ENCODE measurements at places on chromosomes 16 and 17.
A peak's percentile ranks its signal among the peaks of the same experiment; 100 is the strongest.

DNA sequence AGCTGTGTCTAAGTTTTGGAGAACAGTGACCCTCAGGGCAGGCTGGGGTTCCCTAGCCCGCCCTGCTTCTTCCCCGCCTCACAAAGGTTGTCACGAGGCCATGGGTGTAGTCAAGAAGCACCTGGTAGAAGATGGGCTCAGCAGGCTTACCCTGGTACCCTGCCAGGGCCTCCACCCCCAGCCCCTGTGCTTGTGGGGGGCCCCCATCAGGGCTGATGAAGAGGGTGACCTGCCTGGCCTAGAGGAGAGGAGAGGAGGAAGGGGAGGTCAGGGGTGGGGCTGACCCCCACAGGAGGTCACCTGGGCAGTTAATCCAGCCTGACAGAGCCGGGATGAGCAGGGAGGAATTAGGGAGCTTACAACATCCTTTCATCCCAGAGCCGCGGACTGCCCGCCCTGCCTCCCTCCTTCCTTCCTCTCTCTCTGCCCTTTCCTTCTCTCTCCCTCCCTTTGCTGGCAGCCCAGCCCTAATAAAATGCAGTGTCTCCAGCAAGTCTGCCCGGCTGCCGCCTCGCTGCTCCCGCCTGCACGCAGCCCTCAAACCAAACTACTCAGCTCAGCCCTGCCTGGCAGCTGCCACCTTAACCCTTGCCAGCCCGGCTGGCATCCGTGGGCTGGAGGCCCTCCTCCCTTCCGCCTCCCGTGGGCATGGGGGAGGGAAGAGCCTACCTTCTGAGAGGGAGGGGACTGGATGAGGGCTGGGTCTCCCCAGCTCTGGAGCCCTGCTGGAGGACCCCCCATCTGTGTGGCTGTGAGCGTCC, 7.2 kb downstream of the DLX3 start:
- no peak for DNase-seq

DNA sequence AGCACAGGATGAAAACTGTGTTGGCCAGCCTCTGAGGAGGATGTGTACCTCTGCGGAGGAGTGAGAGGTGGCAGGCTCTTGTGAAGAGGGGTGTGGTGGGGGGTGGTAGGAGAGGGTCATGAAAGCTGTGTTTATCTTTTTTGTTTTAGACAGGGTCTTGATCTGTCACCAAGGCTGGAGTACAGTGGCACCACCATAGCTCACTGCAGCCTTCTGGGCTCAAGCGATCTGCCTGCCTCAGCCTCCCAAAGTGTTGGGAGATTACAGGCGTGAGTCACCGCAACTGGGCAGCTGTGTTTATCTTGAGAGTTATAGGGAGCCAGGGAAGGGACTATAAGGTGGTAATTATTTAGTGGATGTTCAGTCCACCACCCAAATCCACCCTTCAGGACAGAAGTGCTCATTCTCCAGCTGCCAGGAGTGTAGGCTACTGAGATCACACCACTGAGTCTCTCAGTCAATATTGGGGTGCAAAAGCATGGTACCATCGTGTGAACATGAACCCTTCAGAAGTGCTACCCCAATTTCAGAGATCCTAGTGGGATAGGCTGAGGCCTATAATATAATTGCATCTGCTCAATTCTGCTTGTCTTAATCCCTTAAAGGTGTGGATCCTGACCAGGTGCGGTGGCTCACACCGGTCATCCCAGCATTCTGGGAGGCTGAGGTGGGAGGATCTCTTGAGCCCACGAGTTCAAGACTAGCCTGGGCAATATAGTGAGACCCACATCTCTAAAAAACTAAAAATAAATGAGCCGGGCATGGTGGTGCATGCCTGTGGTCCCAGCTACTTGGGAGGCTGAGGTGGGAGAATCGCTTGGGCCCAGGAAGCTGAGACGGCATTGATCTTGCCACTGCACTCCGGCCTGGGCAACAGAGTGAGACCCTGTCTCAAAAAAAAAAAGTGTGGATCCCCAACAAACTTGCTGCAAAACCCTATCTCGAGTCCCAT, 788 bp upstream of the EXOC3L1 start:
- no peak for DNase-seq

GRCh38 chr16:65932350-65933072, 434.0 kb upstream of the CDH5 start:
- DNase-seq, result no peak

GRCh38 chr16:74749291-74750055, 25.1 kb downstream of the FA2H start:
- DNase-seq, result no peak

DNA sequence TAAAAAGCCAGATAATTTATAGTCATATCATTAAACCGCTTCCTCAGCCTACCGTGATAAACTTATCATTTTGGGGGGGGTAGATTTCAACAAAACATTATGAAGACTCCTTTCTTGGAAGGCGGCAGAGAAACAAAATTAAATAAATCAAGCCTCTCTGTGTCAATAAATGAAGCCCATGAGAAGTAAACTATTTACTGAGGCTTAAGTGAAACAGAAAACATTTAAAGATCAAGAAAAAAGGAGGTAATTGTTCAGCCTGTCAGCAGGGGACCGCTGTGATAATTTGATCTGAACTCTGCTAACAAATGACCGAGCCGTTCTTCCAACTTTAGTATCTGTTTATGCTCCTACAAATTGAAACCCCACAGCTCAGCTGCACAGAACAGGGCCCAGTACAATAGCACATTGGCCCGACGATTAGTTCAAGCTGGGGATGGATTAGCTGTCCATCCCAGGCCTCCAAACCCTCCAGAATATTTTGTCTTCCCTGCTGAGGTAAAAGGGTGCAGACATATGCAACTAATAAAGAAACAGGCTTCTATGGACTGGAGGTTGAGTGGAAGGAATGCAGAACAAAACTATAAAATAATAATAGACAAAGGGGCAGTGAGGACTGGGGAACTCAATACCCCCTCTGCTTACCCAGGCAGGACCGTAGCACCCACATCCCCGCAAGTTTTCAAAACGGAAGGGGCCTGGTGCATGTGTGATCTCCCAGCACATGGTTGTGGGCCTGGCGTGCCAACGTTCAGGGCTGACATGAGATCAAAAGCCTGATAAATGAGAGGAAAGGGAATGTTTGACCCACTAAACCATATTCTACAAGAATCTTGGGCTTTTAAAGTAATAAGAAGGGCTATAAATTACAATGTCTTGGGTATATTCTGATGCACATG, 298.1 kb upstream of the IRX5 start:
- no peak for DNase-seq

DNA sequence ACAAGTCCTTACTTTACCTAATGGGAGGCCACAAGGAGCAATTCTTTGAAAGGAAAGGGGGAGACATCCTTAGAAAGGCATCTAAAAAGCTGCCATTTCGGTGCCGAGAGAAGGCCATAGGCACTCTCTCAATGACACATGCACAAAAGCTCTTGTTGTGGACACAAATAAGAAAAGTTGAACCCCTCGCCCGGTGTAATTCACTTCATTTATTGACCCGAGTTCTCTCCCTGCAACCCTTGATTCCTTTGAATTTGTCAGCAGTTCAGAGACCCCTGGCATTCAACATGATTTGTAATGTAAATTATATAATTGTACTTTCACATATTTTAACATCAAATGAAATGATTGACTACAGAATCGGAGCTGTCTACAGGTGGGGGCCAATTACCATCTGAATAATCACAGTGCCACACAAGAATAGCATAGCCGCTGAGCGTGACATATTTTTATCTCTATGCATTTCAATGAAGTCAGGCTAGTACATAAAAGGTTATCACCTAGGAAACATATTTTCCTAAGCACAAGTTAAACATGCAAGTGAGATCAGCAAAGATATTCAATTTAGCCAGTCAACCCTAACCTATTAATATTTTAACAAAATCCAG, 66.7 kb downstream of the IRX6 start:
- no peak for DNase-seq

GRCh38 chr17:10824874-10825273, 13.0 kb downstream of the PIRT start:
- no peak for DNase-seq

DNA sequence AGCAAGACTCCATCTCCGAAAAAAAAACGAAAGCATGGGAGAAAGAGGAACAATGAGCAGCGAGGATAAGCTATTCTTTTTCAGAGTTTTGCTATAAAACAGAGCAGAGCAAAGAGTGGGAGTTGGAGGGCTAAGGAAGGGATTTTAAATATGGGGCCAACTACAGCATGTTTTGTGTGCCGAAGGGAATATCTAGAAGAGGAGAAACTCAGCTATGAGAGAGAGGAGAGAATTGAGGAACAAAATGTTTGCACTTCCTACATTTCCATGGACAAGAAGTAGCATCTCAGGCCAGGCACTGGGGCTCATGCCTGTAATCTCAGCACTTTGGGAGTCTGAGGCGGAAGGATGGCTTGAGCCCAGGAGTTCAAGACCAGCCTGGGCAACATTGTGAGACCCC, 13.1 kb upstream of the GRB2 start:
- DNase-seq, result no peak

GRCh38 chr16:17350207-17350606, 120.6 kb downstream of the XYLT1 start:
- peak; percentile 60 for DNase-seq

GRCh38 chr16:35714665-35715064, 2255.3 kb downstream of the TP53TG3F start:
- DNase-seq, result no peak

DNA sequence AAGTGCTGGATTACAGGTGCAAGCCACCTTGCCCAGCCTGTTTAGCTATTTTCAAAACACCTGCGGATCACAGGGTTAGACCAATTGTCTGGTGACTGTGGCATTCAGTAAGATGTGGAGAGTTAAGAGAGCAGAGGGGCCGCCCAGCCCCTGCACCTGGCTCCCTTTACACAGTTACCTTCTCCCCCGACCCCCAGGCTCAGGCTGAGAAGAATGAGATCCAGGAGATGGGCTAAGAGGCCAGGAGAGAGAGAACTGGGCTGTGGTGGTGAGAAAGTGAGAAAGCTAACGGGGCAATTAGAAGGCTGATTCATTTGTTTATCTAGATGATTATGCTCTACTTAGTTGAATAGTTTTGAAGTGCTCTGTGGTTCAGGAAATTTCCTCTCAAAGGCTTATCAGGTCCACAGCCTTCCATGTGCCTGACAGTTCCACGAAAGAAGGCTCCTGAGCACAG, 67.8 kb upstream of the AXIN2 start:
- DNase-seq, result peak; percentile 38

DNA sequence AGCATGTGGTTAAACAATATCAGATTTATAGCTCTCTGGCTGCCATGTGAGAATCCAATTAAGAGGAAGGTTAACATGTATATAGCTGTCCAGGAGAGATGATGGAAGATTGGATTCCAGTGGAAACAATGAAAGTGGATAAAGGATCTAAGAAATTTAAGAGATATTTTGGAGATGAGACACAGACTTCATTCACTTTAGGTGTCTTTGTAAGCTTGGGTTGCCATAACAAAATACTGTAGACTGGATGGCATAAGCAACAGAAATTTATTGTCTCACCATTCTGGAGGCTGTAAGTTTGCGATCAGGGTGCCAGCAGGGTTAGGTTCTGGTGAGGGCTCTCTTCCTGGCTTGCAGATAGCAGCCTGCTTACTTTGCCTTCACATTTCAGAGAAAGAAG, 155.9 kb upstream of the MYOCD start:
- no peak for DNase-seq

- DNase-seq, result no peak
These were observed 53.7 kb downstream of the IQCK start for GRCh38 chr16:19771796-19772195.

DNA sequence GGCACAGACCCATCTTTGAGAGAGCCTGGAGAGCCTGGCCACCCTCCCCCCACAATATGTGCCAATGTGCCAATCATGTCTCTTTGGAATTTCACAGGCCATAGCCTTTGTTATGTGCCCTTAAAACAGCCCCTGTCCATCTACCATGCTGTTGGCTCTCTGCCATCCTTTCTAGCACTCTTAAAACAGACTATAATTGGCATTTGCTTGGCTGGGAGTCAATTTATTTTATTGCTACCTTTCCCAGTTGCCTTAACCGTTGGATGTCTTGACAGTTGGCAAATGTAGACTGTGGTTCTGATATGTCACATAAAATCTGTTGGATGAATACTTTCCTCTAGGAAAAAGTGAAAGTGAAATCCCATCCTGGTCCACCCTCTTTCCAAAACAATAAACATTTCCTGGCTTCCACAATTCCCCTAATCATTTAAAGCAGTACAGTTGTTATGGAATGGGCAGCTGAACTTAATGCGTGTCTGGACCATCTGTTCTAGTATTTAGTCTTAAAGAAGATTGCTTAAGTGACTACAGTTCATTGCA, 394.0 kb downstream of the KCNJ2 start:
- DNase-seq, result peak; percentile 23

- no peak for DNase-seq
These were observed 58.6 kb upstream of the SHISA6 start for GRCh38 chr17:11182430-11182829.

DNA sequence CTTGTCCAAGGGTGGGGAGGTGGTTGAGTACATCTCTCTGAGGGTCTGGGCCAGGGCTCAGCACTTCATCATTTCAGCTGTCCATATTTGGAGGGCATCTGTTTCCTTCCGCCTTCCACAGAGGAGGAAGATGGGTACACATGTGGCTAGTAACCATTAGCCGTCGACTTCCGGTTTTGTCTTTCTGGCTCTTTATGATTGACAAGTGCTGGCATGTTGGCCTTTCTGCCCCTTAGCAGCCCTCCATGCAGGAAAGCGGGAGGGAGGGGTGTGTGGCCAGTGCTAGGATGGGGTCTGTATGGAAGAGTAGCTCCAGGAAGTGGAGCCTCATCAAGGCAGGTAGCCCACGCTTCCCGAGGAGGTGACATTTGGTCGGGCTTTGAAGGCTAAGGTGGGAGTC, 69.6 kb downstream of the RAI1 start:
- no peak for DNase-seq

DNA sequence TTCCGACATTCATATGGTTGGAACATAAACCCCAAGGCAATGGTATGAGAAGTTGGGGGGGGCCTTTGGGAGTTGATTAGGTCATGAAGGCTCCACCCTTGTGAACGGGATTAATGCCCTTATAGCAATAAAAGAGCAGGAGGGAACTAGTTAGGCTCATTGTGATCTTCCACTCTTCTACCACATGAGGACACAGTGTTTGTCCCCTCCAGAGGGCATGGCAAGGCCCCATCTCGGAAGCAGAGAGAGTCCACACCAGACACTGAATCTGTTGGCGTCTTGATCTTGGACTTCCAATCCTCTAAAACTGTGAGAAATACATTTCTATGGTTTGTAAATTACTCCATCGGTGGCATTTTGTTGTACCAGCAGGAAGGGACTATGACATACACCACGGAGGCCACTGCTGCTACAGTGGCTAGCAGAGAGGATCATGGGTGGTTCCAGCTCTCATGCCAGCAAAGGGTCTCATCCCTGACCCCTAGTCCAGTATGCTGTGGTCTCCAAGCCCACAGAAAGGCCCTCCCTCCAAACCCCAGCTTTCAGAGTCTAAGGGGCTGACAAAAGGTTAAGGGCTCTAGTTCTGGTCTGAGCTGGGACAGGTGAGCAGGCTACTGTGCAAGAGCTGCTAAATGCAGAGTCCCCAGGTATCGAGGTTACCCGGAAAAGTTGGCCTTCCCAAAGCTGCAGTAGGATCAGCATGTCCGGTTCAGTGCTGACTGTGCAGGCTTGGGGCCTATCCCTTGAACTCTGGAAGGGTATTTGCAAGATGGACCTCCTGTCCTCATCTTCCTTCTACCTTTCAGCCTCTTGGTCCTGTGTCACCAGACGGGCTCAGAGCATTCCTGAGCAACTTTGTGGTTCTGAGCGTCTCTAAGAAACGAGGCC, 12.2 kb downstream of the CCR7 start:
- DNase-seq, result no peak

GRCh38 chr17:66076546-66077190, 115.3 kb downstream of the CEP112 start:
- DNase-seq, result peak; percentile 1

Data from astrocyte (in vitro differentiated cells and primary cell).